T-cell (primary cell): ENCODE measurements at places on chromosomes 12 and 14.
A peak's percentile ranks its signal among the peaks of the same experiment; 100 is the strongest.

DNA sequence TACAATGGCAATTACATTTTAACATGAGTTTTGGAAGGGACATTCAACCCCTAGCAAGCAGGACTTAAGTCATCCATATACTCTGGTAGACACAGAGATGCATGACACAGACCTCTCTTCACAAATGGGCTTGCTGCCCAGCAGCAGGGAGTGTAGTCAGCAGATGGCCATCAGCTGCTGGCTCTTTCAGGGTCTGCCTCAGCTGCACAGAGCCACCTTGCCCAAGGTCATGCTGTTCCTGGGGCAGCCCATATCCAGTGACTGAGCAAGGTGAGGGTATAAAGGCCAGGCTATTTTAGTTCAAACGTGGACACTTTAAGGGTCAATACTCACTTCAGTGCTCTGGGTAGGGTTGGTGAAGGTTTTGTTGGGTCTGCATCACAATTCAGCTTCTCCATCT lies 58.3 kb upstream of the JDP2 start:
- DNase-seq: no peak

DNA sequence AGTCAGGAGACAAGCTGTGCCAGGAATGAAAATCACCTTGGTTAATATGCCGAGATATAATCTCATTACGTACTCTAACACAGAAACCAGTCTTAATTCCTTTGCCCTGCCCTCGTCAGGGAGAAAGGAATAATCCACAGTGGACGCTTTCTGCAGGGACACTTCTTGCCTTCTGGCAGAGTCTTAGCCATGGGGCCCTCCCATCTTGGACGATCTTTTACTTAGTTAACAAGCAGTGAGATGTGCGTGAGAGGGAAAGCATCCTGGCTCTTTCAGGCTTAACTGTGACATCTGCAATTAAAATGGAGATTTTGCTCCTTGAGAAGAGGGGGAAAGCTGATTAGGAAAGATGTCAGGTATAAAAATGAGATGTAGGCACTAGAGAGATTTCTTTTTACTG lies 246.4 kb downstream of the TMEM132C start:
- no peak for DNase-seq

DNA sequence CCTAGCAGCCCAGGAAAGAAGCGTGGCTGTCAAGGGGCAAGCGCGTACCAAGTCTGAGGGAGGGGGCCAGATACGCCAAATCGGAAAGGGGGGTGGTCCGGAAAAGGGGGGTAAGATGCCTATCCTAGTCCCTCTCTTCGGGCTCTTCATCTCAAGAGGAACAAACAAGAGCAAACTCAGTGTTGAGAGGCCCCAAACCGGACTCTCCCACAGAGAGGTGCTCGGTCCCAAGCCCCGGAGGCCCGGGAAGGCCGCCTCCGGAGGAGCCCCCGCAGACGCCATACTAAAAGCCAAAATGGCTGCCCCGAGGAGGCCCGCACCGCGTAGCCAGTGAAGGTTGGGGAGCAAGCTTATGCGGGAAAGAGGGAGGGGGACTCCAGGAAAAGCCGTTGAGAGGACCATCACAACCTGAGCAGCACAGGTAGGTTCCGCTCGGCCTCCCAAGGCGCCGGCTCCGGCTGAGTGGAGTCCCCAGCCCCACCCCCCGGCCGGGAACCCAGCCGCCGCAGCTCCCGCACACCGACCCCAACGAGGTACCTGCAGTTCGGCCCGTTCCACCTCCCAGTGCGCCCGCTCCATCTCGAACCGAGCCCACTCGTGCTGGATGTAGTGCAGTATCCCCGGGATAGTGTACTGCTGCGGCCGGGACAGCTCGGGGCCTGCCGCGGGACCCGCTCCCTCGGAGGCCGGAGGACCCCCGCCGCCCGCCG lies at the start of gene AP4S1:
AP4S1 (plus strand) TSS at position 283 of the 710 bp plus-strand sequence. CDS start 40,548 bp downstream, outside the sequence.
- peak; percentile 12 for DNase-seq

DNA sequence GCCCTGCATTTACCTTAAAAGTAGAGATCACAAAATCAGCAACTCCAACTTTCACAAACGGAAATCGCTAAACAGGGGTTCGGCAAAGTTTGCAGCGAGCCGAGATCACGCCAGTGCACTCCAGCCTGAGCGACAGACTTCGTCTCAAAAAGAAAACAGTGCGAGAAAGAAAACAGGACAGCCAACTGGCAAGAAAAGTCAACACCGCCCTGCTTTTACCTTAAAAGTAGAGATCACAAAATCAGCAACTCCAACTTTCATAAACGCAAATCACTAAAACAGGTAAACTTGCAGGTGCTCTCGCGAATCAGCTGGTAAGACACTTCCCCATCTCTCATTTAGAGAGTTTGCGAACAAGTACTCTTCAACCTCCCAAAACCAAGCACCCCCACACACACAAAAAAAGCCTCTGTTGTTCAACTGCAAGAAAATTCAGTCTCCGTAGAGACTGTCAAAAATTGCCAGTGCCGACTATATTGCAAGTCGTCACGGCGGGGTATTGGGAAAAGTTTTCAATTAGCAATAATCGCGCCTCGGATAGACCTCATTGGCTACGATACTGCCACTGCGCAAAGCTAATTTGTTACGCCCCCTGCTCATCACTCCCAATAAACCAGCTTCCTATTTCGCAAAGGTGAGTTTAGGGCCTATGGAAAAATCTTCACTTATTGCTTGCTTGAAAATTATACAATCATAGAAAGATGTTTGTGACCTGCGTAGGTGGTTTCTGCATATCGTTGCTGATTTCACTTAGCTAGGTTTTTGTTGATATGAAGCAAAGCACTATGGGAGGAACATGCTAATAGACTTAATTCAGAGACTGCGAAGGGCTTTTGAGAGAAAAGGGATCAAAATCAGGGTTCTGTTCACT lies at the start of gene RNU4-1:
RNU4-1 (minus strand) TSS at position 577 of the 871 bp plus-strand sequence.
- peak; percentile 75 for DNase-seq

DNA sequence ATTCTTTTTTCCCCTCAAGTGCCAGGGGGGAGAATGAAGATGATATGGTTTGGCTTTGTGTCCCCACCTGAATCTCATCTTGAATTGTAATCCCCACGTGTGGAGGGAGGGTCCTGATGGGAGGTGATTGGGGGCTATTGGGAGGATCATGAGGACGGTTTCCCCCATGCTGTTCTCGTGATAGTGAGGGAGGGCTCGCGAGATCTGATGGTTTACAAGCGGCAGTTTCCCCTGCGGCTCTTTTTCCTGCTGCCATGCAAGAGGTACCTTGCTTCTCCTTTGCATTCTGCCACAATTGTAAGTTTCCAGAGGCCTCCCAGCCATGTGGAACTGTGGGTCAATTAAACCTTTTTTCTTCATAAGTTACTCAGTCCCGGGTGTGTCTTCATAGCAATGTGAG lies 173.7 kb downstream of the CAND1 start:
- DNase-seq: no peak

DNA sequence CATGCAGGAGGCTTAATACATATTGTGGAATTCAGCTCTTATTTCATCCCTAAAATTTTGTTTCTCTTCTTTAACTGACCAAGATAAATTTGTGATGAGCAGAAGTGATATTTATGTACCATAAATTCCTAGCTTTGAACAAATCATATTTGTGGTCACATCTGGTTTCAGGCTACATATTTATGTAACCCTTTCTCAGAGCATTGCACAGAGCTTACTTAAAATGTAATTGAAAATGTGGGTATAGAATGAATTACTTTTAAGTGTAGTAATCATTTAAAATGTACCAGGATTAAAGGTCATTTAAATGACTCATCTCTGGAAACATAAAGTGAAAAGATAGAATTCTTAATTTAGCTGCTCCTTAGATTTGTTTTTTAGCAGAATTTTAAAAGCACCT lies 129.9 kb upstream of the FRMD6 start:
- DNase-seq: no peak
